Iris pigment epithelial cell (primary cell): ENCODE measurements at places on chromosomes 1 and 21.
A peak's percentile ranks its signal among the peaks of the same experiment; 100 is the strongest.

DNA sequence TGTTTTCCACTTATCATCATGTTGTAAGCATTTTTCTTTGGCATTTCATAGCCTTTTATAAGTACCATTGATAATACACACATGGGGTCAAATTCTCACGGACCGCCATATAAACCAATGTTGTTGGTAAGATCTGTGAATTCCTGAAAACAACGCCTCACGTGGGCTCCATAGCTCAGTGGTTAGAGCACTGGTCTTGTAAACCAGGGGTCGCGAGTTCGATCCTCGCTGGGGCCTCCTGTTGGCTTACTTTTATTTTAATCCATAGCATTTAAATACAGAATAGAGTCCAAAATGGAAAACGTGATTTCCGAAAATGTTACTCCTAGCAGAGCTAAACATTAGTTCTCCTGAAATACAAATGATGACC is 83.1 kb downstream of the HHIPL2 start:
- peak; percentile 68 for DNase-seq

DNA sequence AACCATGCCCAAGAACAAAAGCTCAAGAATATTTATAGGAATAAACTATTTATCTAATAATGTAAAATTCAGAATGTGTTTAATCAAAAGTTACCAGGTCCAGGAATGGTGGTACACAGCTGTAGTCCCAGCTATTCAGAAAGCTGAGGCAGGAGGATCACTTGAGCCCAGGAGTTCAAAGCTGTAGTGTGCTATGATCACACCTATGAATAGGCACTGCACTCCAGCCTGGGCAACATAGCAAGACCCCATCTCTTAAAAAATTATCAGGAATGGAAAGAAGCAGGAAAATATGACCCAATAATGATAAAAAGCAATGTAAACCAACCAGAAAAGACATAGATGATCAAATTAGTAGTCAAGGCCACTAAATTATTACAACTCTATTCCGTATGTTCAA is 62.2 kb upstream of the DR1 start:
- no peak for DNase-seq

- DNase-seq, result peak; percentile 74
Measured at GRCh38 chr1:35278886-35279554, 10.5 kb downstream of the ZMYM4 start.

- peak; percentile 28 for DNase-seq
Measured at GRCh38 chr1:45974541-45975269, 157.7 kb downstream of the PIK3R3 start.

- DNase-seq, result no peak
Measured at GRCh38 chr21:43364851-43365424, 62.0 kb downstream of the SIK1 start.

DNA sequence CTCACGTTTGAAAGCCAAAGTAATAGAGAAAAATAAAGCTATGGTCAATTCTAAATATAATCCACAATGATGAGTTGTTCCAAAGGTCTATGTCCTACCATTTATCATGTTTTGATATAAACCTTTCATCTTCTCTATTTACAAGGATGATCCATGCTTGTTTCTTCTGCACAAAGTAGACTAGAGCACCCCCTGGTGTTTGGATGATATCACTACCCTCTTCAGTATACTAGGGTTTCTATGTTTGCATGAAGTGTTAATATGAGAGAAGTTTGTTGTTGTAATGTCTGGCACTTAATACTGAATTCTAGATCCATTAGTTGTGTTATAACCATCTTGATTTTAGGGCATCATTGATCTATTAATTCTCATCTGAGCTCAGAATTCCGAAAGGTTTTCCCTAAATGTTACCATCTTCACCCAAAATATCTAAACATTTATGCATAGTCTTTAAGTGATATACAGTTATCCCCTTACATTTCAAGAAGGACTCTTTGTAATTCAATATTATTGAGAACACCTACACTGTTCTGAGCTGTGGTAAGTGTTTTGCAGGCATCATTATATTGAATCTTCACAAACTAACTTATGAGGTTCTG is 21.1 kb downstream of the CLDN8 start:
- peak; percentile 30 for DNase-seq

GRCh38 chr1:45437323-45437722 is 53.6 kb downstream of the TESK2 start:
- DNase-seq, result no peak
